Thymus (tissue), 14 donors: ENCODE measurements at places on chromosomes 5 and 9. TPM values are rescaled to one million over a fixed set of nuclear protein-coding genes. Genes with fewer than 3 reads are reported as not detected.

KIAA1958 gene
- 1.8 TPM for polyA plus RNA-seq

CACNA1B gene
- 0.11 TPM for polyA plus RNA-seq

PCDHGB2 gene
- polyA plus RNA-seq: 0.21 TPM

HMCN2 gene
- 2.2 TPM for polyA plus RNA-seq

OR1J2 gene
- polyA plus RNA-seq: not detected

GLRA1 gene
- not detected for polyA plus RNA-seq

CSF2 gene
- polyA plus RNA-seq: 0.71 TPM

PLAC8L1 gene
- 1.5 TPM for polyA plus RNA-seq

NUTM2G gene
- polyA plus RNA-seq: 0.02 TPM

TBC1D9B gene
- polyA plus RNA-seq: 69.4 TPM

COL23A1 gene
- polyA plus RNA-seq: 2.6 TPM

ENHO gene
- polyA plus RNA-seq: 3.7 TPM

CAMSAP1 gene
- 9.9 TPM for polyA plus RNA-seq

DMGDH gene
- 1.1 TPM for polyA plus RNA-seq

SLC25A2 gene
- polyA plus RNA-seq: 0.16 TPM

BTNL3 gene
- polyA plus RNA-seq: 0.14 TPM

RAI14 gene
- 6.0 TPM for polyA plus RNA-seq

PDE8B gene
- polyA plus RNA-seq: 1.5 TPM

PCDHB16 gene
- polyA plus RNA-seq: 0.27 TPM

ARSI gene
- 0.59 TPM for polyA plus RNA-seq

NFX1 gene
- 15.5 TPM for polyA plus RNA-seq

CDH6 gene
- 0.87 TPM for polyA plus RNA-seq
